GM23248 (cell line): ENCODE measurements at places on chromosomes 12 and 14. TPM values are rescaled to one million over a fixed set of nuclear protein-coding genes. Genes with fewer than 3 reads are reported as not detected.

DNA sequence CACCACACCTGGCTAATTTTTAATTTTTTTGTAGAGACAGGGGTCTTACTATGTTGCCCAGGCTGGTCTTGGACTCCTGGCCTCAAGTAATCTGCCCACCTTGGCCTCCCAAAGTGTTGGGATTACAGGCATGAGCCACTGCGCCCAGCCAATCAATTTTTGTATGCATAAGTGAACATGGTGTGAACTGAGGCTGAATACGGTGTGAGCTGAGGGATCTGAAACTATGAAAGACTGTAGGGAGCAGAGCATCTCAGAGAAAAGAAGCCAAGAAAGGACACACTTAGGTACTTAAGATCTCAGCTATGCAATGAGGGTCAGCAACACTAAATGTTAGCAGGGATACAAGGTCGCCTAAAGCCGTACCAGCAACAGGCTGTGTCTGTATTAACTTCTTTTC lies 54.1 kb downstream of the KSR2 start:
- H3K4me3 ChIP-seq: no peak overlapping the region
- H3K4me1 ChIP-seq: no peaks in the 10 kb centered on the region
- no peak for DNase-seq
- H3K27me3 ChIP-seq: no peaks in the 10 kb centered on the region

GRCh38 chr14:22420598-22421186 lies 168.3 kb downstream of the DAD1 start:
- no peak for DNase-seq
- no peaks in the 10 kb centered on the region for H3K36me3 ChIP-seq
- H3K4me1 ChIP-seq: no peaks in the 10 kb centered on the region
- H3K27ac ChIP-seq: no peak overlapping the region
- no peak overlapping the region for H3K4me3 ChIP-seq

DNA sequence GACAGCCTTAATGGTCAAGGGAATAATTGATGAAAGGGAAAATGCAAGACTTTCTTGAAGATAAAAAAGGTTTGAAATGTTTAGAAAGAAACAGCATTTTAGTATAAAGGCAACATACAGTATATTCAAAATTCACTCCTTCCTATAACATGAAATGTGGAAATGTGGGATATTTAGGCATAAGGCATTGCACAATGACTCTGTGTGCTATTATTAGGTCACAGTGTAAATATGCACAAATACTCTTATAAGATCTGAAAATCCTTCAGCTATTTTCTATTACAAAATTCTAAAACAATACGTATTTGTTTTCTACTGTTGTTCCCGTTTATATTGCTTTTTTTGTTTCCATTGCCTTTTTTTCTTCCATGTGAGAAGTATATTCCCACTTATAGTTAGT lies 127.7 kb downstream of the SLC16A7 start:
- no peak overlapping the region for H3K27ac ChIP-seq
- DNase-seq: peak; percentile 41
- H3K4me3 ChIP-seq: no peak overlapping the region
- no peaks in the 10 kb centered on the region for H3K36me3 ChIP-seq
- H3K4me1 ChIP-seq: peaks cover 22% of the 10 kb centered on the region

DNA sequence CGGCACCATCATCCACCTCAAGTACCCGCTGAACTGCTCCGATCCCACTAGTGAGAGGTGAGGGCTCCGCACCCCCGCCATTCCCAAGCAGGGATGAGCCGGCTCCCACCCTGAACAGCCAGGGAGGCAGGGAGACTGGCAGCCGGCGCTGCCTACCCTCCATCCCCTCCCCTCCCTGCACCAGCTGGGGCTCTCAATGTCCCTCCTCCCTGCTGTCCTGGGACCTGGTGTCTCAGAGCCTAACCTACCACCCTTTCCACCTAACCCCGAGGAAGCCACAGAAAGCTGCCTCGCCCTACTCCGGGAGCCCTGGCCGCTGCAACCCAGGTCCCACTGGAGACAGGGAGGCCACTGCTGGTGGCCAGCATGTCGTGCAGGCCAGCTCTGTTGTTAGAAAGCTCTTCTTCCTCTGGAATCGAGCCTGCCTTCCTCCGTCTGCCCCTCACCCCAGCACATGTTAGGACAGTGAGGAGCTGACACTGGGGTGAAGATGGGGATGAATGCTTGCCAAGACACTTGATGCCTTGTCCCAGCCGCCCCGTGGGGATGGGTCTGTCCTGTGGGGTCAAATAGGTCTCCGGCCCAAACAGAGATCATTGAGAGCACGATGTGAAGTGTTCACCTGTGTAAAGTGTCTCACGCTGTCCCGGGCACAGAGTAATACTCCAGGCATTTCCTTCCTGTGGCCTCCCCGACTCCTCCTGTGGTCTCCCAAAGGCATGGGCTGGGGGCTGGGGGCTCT lies 1.1 kb downstream of the PTPN6 start:
- H3K4me1 ChIP-seq: no peaks in the 10 kb centered on the region
- H3K27ac ChIP-seq: no peak overlapping the region
- no peaks in the 10 kb centered on the region for H3K36me3 ChIP-seq

GRCh38 chr12:93742110-93742934 lies 65.1 kb downstream of the CRADD start:
- H3K27me3 ChIP-seq: no peaks in the 10 kb centered on the region
- no peaks in the 10 kb centered on the region for H3K36me3 ChIP-seq
- H3K4me1 ChIP-seq: peaks cover 40% of the 10 kb centered on the region
- DNase-seq: peak; percentile 90

DNA sequence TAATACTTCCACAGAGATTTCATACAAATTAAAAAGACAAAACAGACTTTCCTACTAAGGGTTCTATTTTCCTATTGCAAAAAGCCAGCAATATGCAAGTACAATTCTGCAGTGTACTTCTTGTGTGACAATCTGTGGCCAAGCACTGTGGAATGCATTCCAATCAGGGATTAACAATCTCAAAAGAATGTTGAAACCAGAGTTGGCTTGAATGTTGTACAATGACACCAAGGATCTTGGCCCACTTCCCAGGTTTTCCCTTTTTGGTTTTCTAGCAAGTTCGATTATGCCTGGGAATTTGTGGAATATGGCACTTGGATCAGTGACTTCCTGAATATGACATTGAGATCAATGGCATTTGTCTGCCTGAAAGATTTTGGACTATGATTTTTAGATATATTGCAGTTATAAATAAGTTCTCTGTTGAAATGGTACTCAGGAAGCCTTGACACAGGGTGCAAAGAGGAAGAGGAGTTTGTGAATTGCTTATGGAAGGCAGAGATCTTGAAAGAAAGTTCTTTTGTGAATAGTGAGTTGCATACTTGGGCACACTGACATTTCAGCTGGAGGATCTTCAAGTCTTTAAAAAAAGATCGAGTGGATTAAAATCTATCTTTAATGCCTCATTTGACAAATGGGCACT lies 81.4 kb upstream of the FERMT2 start:
- no peaks in the 10 kb centered on the region for H3K27me3 ChIP-seq
- peak overlapping the region; percentile 7 for H3K4me3 ChIP-seq
- H3K36me3 ChIP-seq: 0 out of 2 replicates have a peak, but pooled peaks cover under 1% of the 10 kb centered on the region
- H3K4me1 ChIP-seq: peaks cover 53% of the 10 kb centered on the region
- peak overlapping the region; percentile 54 for H3K27ac ChIP-seq
- DNase-seq: peak; percentile 92

- H3K4me3 ChIP-seq: no peak overlapping the region
- DNase-seq: no peak
- no peaks in the 10 kb centered on the region for H3K36me3 ChIP-seq
- no peak overlapping the region for H3K27ac ChIP-seq
- no peaks in the 10 kb centered on the region for H3K27me3 ChIP-seq
- H3K4me1 ChIP-seq: peaks cover 18% of the 10 kb centered on the region
These were observed 146.1 kb upstream of the LRIG3 start for GRCh38 chr12:59066445-59066844.

DNA sequence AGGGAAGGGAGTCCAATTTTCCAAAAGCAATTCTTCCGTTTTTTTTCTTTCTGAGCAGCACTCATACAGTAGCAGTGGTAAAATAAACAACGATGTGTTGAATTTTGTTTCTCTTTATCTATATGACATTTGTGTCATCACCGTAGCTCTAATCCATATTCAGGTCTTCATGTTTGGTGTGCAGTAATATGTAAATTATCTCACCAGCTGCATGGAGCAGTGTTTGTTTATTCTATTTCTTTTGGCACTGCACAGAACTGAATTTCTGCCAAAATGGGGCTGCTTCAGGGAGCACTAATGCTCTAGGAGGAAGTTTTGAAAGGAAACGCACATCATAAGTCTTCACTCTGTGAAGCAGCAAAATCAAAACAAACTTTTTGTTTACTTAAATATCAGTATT lies 130.0 kb upstream of the NPAS3 start:
- H3K4me1 ChIP-seq: no peaks in the 10 kb centered on the region
- 0 out of 2 replicates have a peak overlapping the region, but pooled peaks have one; percentile 14 for H3K4me3 ChIP-seq
- no peak overlapping the region for H3K27ac ChIP-seq
- DNase-seq: peak; percentile 13
- no peaks in the 10 kb centered on the region for H3K36me3 ChIP-seq
- H3K27me3 ChIP-seq: no peaks in the 10 kb centered on the region

The SRRM4 gene
- total RNA-seq: not detected in 2 replicates

The ENDOU gene
- 0.22 TPM in 1 of 2 replicates, not detected in the other for total RNA-seq

The MYH6 gene
- not detected in 2 replicates for total RNA-seq

The REC8 gene
- 1.4 and 3.5 TPM in 2 replicates for total RNA-seq

The SERPINA10 gene
- total RNA-seq: not detected in 2 replicates

The KRT72 gene
- not detected in 2 replicates for total RNA-seq
